ENCODE measurements at places on chromosomes 5 and 9.
A peak's percentile ranks its signal among the peaks of the same experiment; 100 is the strongest.

GRCh38 chr5:118857700-118858099 is 130.6 kb downstream of the DTWD2 start:
- peak; percentile 1 for DNase-seq

- no peak for DNase-seq
Observed at GRCh38 chr9:130039528-130040147, 3.4 kb downstream of the FNBP1 start.

- no peak for DNase-seq
Observed at GRCh38 chr9:73738741-73739530, 587.3 kb downstream of the ANXA1 start.

DNA sequence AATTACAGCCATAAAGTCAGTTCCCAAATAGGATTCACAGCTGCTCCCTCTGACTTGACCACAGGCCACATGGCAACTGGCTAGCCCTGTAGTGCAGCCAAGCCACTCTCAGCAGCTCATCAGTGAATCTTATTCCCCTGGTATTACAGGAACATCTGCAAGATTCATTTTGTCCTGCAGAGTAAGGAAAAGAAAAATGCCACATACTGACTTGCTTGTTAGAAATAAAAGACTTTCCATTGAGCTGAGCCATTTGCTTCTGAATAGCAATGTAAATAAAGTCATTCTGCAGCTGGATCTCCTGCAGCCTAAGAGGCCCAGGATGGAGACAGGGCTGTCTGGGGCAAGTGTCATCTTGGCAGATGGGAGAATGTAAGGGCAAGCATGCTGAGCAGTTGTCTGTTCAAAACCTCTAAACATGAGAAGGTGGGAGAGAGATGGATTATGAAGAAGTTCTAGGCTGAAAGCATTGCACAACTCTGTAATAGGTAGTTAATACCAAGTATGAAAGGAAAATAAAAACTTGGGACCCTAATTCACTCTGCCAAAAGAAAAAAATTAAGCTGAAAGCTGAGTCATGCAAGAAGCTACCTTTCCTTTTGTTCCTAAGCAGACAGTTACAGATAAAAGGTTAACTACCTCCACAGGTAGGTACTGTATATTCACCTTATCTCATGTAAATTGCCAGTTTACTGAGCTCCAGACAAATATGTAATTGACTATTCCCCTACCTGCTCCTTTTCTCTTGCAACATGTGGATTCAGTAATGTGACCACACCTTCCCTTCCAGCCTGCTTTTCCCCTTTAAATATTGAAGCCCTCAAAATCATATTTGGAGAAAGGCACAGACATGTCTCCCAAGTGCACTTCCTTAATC is 244.4 kb upstream of the RAI14 start:
- peak; percentile 87 for DNase-seq

- no peak for DNase-seq
Observed at GRCh38 chr9:36924757-36925432, 109.2 kb downstream of the PAX5 start.

GRCh38 chr9:97802276-97802675 is 50.8 kb upstream of the FOXE1 start:
- DNase-seq, result peak; percentile 67

GRCh38 chr9:70340572-70340971 is 73.9 kb downstream of the KLF9 start:
- DNase-seq, result peak; percentile 33

- DNase-seq, result peak; percentile 38
Observed at GRCh38 chr9:3059781-3060468, 216.0 kb upstream of the PUM3 start.

- DNase-seq, result no peak
Observed at GRCh38 chr9:82356131-82356530, 367.6 kb downstream of the SPATA31D1 start.

DNA sequence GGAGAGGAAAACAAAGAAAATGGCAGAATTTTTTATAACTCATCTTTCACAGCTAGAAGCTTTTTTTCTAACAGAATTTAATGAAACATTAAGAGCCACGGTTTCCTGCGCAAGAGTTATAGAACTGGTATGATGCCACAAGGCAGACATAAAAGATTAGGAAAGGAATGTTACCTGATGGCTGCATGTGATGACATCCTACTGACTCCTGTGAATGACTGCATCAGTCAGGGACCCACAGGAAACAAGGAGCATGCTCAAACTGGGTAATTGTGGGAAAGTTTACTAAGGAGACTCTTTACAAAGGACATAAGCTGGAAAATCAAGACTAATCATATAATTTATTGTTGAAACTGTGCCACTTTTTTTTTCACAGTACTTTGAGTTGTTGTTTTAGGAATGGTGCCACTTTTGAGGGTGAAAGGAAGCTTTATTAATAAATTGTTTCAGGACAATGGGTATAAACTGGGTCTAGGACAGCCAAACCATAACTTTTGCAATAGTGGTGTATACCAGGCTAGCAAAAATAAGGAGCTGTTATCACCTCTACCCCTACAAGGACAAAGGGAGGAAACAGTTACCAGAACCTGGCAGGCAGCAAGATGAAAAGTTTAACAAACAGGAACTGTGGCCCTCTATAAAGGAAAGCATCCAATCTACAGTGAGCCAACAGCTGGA is 5.1 kb upstream of the TSLP start:
- DNase-seq, result no peak

DNA sequence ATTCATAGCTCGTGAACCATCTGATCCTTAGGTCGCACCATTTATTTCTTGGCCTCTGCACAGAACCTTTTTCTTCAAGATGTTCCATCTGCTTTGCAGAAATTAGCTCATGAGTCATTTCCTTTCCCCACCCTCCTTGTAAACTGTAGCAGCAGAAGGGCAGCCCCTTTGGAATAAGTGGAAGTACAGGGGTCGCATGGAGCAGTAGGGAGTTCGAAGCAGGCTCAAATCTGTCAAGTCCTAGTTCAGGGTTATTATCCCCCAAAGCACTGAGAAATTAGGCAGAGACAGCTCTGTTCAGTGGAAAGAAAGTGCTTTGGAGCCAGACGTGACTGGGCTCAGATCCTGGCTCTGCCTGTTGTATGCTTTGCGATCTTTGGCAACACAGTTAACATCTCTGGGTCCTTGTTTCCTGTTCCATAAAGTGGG is 84.2 kb downstream of the SGCD start:
- DNase-seq, result peak; percentile 82

DNA sequence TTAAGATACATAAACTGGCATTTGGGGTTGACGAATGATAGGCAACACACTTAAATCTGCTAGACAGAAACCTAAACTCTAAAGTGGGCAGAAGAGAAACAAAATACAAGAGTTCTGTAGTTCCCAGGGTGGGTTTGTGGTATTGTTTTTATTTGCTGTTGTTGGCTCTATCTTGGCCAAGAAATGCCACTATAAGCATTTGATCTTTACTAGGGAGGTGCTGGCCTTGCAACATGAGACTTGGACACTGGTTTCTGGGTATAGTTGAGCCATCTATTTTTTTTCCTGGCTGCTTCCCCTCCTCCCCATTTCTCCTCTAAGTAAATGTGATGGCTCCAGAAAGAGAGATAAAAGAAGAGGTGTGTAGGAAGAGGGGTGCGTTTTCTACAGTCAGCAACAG is 251.2 kb downstream of the SLIT3 start:
- no peak for DNase-seq

DNA sequence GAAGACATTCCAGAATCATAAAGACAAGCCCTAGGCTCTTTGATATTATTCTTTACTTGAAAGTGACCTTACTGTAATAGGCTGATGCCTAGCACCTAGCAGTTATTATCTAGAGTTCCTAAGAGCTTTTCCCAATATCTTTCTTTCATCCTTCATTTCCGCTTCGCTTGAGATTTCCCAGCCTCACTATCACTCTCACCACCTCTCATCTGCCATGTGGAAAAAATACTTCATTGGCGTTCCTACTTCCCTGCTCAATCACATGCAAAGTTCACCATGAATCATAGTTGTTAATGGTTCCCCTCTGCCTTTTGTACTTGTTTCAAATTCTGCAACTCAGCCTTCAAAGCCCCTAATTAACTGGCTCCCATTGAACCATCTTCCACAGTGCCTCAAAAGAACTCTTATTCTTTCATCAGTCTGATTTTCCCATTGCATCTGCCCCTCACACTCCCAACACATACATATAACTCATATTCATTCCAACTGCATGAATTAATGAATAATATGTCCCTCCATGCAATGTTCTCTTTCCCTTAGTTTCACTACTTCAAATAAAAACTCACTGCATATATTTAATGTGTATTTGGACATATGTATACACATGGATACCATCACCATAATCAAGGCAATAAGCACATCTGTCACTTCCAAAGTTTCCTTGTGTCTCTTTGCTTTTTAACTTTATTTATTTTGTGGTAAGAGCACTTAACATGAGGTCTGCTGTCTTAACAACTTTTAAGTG is 221.6 kb downstream of the PARP8 start:
- DNase-seq, result no peak

DNA sequence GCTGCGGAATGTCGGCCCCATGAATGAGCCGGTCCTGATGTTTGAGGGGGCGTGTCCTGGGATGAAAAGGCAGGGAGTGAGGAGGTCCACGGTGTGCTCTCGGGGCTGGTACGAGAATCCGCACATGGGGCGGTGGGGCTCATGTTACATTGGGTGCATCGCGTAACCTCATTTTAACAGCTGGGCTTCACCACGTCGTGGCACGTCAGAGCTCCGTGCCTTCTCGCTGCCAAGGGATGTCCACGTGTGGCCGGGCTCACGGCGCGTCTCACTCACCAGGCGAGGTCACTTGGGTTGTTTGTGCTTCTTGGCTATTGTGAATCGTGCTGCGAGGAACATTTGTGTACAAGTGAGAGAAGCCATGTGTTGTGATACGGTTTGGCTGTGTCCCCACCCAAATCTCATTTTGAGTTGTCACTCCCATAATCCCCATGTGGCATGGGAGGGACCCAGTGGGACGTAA is 29.1 kb upstream of the IRX4 start:
- no peak for DNase-seq

DNA sequence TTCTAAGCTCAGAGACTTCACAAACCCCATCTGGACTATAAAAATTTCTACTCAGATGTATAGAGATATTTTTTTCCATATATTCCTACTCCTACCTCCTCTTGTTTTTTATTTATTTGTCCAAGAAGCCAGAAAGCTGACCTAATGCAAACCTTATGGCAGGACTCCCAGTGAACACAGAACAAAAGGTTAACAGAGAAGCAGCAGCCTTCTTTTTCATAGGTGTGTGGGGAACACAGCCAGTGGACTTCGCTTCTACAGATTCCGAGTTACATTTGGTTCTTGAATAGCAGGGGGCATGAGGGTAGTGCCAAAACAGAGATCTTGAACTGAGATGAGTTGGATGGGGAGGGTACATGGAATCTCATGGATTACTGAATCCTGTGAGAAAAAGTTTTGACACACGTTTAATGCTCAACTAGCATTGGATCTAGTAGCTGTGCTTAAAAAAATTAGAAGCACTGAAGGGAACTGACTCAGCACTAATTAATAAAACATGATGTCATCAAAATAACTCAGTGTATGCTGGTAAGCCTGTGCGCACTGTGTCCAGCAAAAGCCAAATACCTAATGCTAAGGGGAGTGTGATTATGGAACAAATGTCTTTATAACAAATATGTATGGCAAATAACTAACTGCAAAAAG is 240.1 kb downstream of the GABRB2 start:
- no peak for DNase-seq

All from fibroblast of upper back skin (primary cell).